ENCODE measurements at places on chromosomes 12 and 14. TPM values are rescaled to one million over a fixed set of nuclear protein-coding genes. Genes with fewer than 3 reads are reported as not detected.
A peak's percentile ranks its signal among the peaks of the same experiment; 100 is the strongest.

- H3K27me3 ChIP-seq, result no peaks in the 10 kb centered on the region
- peak; percentile 74 for ATAC-seq
- peak overlapping the region; percentile 28 for H3K27ac ChIP-seq
- peaks cover 8% of the 10 kb centered on the region for H3K4me1 ChIP-seq
- H3K36me3 ChIP-seq, result no peaks in the 10 kb centered on the region
- H3K4me3 ChIP-seq, result no peak overlapping the region
Measured at GRCh38 chr12:92735131-92735721, 32.4 kb downstream of the PLEKHG7 start.

DNA sequence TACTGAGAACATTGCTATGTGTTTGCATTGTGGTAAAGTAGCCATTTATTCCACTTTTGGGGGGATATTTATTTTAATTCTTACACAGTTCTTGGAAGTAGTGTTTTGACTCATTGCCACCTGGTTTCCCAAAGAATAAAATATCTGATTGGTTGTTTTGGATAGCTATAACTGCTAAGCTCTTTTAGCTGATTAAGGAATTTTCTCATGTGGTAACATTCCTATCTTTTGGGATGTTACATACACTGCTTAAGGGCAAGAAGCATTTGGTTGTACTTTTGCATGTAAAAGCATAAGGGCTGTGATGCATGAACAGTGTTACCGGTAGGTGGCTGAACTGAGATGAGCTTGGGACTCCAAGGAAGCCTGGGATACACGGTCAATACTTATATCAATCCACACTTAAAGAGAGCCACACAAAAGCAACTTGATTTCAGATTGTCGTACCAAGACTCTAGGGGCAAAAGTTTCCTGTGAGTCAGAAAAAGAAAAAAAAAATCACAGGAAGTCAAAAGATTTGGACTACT lies 71.4 kb upstream of the PRKD1 start:
- no peak for ATAC-seq
- H3K36me3 ChIP-seq, result no peaks in the 10 kb centered on the region
- no peaks in the 10 kb centered on the region for H3K4me1 ChIP-seq

Gene NAA30
- 22.1 TPM for total RNA-seq

DNA sequence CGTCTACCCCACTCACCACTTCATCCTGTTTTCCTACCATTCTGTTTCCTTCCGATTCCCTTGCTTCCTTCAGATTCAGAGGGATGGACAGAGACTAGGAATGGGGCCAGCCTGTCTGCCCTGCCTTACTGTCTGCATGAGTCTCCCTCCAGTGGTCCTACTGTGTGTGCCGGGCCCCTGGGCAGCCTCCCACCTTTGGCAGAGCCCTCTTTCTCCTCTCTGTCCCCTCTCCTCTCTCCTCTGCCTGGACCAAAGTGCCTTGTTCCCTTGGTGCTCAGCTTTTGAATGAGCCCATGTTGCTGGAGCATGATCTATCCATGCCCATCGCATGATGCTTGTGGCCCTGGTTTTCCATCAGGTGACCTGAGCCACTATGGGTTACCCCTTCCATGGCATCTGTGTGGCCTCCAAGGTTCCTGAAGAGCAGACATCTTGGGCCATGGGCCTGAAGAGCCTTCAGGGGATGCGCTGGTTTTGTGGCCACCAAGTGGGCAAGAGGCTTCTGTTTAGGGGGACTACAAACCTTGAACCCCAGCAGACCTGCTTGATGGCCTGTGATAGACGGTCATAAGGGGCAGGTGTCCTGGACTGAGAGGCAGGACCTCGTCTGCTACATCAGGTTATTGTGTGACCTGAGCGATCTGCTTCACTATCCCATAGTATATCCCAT lies 54.2 kb upstream of the BCL11B start:
- no peak overlapping the region for H3K4me3 ChIP-seq
- ATAC-seq, result no peak
- peaks cover 72% of the 10 kb centered on the region for H3K27me3 ChIP-seq

DNA sequence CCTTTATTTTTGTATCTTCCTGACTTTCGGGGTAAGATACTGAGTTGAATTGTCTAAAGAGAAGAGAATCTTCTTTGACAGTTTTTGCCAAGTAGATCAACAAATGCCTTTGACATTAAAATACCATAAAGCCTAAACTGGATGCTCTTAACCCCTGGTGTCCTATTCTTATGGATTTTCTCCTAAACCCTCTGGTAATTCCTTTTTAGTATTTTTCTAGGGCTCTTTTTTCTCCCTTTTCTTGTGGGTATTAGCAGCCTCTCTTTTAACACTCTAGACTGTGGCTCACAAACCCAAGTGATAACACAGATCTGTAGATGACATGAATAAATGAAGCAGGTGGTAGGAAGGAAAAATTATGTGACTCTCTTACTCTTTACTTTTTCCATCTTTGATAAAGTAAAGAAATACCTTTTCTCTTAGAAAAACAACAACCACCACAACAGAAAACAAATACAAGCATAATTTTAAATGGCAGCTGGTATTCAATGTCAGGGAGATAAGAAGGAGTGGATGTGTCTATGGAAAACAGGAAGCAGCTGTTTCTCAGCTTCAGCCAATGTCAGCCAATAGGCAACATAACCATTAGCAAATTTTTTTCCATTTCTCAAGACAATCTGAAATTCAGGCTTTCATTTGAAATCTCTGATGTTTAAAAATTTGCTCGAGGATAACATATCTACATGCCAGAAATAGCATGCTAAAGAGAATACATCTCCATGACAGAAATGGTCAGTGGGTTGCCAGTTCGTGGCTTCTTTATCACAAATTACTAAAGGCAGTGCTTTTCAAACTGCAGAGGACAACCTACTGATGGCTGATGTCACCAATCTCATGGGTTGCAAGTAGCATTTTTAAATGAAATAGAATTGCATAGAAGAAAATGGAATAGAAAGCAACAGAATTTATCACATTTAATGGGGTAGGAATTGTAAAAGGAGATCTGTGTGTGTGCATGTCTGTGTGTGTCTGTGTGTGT lies 123.1 kb upstream of the KRR1 start:
- no peak overlapping the region for H3K4me3 ChIP-seq
- H3K27me3 ChIP-seq, result no peaks in the 10 kb centered on the region
- H3K36me3 ChIP-seq, result no peaks in the 10 kb centered on the region
- no peaks in the 10 kb centered on the region for H3K4me1 ChIP-seq
- ATAC-seq, result no peak

Gene GPD1
- total RNA-seq, result 49.5 TPM

- H3K4me1 ChIP-seq, result no peaks in the 10 kb centered on the region
- H3K4me3 ChIP-seq, result no peak overlapping the region
- no peaks in the 10 kb centered on the region for H3K36me3 ChIP-seq
- no peak for ATAC-seq
- no peaks in the 10 kb centered on the region for H3K27me3 ChIP-seq
- H3K27ac ChIP-seq, result no peak overlapping the region
Measured at GRCh38 chr12:107296681-107297089, 203.3 kb upstream of the CRY1 start.

DNA sequence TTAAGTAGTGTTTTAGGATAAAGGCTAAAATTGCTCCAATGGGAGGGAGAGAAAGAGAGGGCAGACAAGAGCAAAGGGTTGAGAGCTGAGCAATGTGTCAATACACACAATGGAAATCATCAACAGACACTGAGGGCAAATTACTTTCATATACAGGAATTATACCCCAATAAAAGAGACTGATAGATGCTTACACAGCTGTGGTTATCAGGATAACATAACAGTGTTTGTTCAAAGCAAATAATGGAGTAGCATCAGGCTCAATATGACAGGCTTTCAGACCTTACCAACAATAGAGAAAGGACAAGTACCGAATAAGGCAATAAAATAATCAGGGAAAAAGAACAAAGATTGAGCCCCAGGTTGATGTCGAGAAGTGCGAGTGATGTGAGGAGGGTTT lies 53.4 kb upstream of the DIO2 start:
- peaks cover 3% of the 10 kb centered on the region for H3K4me1 ChIP-seq
- H3K27ac ChIP-seq, result no peak overlapping the region
- no peaks in the 10 kb centered on the region for H3K36me3 ChIP-seq
- ATAC-seq, result no peak
- no peaks in the 10 kb centered on the region for H3K27me3 ChIP-seq

DNA sequence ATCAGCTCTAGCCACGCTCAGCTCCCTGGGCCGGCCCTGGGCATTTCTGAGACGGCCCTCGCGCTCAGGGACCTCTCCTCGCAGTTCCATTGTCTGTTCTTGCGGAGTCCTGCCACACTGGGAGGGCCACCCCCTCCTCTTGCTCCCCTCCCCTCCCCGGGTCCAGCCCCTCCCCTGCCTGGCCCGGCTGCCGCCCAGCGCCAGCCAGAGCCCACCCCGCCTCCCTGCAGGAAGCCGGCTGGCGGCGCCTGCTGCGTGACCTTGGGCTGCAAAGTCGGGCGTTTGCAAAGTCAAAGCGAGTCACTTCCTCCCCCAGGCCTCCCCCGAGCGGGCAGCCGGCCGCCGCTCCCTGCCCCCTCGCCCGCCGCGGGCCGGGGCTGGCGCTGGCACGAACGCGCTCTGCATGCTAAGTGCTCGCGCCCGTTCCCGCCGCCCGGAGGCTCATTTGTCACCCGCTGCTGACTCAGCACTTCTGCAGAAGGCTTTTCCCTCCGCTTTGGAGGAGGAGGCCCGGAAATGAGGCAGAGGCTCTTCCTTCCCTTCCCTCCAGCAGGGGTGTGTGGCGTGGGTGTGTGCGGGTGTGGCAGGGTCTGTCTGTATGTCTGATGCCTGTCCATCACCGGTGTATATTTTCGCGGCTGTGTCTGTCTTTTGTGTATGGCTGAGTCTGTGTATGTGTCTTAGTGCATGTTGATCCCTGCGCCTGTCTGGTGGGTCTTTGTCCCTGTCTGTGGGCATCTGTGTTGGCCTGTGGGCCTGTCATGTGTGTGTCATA lies 72.0 kb downstream of the IRF2BPL start:
- H3K27ac ChIP-seq, result peak overlapping the region; percentile 92
- ATAC-seq, result peak; percentile 83
- H3K27me3 ChIP-seq, result no peaks in the 10 kb centered on the region
- peak overlapping the region; percentile 19 for H3K4me3 ChIP-seq
- H3K36me3 ChIP-seq, result no peaks in the 10 kb centered on the region
- H3K4me1 ChIP-seq, result peaks cover 51% of the 10 kb centered on the region

Measured in gastroesophageal sphincter (tissue), 4 donors.